ENCODE measurements at places on chromosomes 5 and 9.
A peak's percentile ranks its signal among the peaks of the same experiment; 100 is the strongest.

- no peak for DNase-seq
Observed at GRCh38 chr5:38932854-38933408, 87.1 kb downstream of the OSMR start.

DNA sequence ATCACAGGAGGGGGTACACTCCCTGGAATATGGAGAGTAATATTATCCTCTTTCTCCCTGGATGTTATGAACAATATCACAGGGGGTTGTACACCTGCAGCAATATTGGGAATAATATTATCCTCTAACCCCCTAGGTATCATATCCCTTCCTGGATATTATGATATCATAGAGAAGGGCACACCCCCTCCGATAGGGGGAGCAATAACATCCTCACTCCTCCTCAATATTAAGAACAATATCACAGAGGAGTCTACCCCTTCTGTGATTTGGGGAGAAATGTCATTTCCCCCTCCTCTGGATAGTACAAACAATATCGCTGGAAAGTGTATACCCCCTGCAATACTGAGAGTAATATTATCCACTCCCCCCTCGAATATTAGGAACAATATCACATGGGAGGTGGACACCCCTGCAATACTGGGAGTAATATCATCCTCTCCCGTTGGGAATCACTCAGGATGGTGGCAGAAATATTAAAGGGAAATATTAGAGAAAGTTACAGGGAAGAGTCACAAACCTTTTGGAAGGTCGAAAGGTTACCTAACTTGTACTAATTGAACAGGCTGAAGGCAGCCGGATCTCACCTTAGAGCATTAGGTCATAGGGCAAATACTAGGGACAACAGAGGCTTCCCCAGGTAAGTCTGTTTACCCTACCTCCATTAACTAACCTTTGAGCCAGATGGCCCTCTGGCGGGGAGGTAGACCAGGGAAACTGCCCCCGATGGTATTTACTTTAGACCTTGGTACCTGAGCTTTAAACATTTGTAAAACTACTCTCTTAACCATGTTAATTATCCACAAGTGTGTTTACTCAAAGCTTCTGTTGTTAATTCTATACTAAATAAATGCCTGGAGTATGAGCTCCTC is 57.5 kb upstream of the FREM1 start:
- no peak for DNase-seq

- no peak for DNase-seq
Observed at GRCh38 chr9:34276772-34277171, 52.3 kb downstream of the KIF24 start.

DNA sequence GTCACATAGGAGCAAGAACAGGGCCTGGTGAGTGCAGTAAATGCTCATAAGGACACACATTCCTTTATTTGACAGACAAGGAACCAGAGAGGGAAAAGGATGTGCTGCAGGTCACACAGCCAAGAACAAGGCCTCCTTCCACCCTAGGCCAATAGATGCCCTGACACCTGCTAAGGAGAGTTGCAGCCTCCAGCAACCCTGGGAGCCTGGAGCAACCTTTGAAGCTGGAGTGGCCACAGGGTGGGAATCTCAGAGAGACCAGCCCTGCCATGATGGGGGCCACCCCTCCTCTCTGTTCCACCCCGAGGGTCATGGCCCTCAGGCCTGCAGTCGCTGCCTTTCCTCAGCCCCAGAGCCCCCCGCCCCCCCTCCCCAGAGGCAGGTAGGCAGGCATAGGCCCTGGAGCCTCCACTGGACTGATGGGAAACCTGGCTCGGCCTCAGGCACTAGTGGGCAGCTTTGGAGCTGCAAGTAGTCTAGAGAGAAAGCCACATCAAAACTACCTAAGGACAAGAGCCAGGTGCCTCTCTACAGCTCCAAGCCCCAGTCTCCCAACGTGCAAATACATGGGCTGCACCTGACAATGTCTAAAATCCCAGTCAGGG is 116.1 kb upstream of the SPOCK1 start:
- no peak for DNase-seq

GRCh38 chr9:95336281-95336680 is 18.8 kb upstream of the FANCC start:
- no peak for DNase-seq

DNA sequence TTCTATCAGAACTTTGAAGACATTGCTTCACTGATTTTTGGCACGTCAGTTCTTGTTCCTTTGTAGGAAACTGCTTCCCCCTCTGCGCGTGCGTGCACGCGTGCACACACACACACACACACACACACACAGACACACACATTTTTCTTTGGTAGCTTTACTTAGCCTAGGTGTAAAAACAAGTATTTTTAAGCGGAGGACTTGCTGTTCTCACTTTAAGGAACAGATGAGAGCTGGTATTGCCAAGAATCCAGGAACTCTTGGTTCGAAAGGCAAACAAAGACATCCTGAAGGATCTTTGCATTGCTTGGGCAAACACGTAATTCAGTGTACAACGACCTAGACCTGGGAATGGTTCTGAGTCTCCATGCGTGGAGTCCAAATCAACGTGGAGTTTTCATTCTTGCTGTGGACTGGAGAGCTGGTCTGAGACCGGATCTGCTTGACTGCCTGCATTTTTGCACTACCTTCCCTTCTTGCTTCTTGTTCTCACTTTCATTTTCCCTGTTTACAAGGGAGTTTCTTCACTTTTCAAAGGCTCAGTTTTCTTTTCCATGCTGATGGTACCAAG is 8.2 kb downstream of the TMEM268 start:
- no peak for DNase-seq

- no peak for DNase-seq
Observed at GRCh38 chr9:15572200-15572770, 19.4 kb downstream of the CCDC171 start.

GRCh38 chr9:13035822-13036221 is 243.7 kb downstream of the MPDZ start:
- DNase-seq: no peak

GRCh38 chr9:81498576-81498975 is 190.8 kb downstream of the TLE1 start:
- no peak for DNase-seq

DNA sequence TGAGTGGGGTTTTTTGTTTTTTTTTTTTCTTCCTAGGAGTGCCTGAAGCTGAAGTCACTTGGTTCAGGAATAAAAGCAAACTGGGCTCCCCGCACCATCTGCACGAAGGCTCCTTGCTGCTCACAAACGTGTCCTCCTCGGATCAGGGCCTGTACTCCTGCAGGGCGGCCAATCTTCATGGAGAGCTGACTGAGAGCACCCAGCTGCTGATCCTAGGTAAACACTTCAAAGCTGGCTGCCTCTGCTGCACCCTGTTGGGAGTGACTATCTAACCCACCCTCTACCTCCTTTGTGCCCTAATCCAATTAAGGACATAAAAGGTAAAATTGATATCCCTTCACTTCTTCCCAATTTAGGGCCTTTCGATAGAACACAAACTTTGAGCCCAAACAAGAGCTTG is 206.8 kb downstream of the SAXO1 start:
- no peak for DNase-seq

GRCh38 chr9:121640076-121640475 is 11.4 kb upstream of the DAB2IP start:
- DNase-seq: no peak

- DNase-seq: no peak
Observed at GRCh38 chr5:96288845-96289185, 144.2 kb downstream of the PCSK1 start.

DNA sequence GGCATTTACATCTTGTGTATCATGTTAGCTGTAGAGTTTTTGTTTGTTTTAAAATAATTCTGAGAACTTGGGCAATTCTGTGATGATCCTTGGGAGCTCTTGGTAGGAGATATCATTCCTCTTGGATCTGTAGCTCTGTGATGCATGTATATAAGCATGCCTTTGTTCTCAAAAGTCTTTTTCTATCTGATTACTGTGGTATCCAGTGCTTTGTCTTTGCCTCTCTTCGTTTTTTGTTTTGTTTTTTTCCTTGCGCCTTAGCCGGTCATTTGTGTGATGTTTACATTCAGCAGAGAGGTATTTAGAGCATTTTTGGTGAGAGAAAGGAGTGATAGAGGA is 110.0 kb downstream of the PAM start:
- DNase-seq: no peak

GRCh38 chr9:123347289-123348060 is 8.5 kb upstream of the CRB2 start:
- no peak for DNase-seq

GRCh38 chr5:103385722-103386121 is 127.2 kb downstream of the MACIR start:
- no peak for DNase-seq

- DNase-seq: no peak
Observed at GRCh38 chr5:116571568-116572349, 2.9 kb downstream of the SEMA6A start.

DNA sequence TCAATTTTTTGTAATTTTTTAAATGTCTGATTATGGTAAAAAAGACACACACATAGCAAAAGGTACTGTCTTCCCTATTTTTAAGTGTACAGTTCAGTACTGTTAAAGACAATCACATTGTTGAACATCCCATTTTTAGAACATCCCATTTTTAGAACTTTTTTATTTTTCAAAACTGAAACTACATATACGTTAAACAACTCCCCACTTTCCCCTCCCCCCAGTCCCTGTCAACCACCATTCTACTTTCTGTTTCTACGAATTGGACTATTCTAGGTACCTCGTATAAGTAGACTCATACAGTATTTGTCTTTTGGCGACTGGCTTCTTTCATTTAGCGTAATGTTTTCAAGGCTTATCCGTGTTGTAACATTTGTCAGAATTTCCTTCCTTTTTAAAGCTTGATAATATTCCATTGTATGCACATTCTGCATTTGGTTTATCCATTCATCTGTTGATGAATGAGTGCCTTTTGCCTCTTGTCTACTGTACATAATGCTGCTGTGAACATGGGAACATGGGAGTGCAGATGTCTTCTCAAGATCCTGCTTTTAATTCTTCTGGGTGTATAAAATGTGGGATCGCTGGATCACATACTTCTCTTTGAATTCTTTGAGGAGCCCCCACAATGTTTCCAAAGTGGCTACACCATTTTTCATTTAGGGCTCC is 154.0 kb downstream of the PIK3R1 start:
- DNase-seq: peak; percentile 31

DNA sequence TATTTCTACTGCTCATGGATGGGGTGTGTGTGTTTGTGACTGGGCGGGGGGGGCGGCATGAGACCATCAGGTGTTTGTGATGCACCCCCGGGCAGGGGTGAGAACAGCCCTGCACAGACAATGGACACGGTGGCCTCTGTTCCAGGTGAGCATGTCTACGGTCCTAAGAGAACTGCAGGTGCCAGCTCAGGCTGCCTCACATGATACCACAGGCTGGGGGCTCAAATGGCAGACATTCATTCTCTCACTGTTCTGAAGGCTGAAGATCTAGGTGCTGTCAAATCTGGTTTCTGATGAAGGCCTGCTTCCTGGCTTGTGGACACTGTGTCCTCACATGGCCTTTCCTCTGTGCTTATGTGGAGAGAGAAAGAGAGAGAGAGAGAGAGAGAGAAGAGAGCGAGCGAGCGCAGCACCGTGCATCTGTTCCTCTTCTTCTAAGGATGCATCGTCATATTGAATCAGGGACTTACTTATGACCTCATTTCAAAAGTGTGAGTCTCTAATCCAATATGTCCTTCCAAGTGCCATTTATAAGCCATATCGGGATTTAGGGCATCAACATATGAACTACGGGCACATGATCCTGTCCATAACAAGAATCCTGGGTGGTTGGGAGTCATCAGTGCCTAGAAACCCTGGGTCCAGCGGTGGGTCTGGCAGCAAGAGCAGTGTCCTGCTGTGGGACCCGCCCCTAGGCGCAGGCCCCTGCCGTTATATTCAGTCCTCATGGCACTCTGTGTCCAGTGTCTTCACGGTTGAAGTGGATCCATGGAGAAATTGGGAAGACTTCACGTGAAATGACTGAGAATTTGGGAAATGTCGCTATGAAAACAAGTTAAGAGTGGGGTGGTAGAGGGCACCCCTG is 42.5 kb downstream of the NXNL2 start:
- no peak for DNase-seq

DNA sequence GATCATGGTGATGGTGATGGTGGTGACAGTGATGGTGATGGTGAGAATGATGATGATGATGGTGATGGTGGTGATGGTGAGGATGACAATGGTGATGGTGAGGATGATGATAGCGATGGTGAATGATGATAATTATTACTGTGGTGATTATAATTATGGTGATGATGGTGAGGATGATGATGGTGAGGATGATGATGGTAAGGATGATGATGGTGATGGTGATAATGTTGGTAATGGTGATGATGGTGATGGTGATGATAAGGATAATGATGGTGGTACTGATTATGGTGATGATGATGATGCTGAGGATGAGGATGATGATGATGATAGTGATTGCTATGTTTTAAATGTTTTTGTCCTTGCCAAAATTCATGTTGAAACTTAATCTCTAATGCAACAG is 37.3 kb upstream of the HRH2 start:
- no peak for DNase-seq

DNA sequence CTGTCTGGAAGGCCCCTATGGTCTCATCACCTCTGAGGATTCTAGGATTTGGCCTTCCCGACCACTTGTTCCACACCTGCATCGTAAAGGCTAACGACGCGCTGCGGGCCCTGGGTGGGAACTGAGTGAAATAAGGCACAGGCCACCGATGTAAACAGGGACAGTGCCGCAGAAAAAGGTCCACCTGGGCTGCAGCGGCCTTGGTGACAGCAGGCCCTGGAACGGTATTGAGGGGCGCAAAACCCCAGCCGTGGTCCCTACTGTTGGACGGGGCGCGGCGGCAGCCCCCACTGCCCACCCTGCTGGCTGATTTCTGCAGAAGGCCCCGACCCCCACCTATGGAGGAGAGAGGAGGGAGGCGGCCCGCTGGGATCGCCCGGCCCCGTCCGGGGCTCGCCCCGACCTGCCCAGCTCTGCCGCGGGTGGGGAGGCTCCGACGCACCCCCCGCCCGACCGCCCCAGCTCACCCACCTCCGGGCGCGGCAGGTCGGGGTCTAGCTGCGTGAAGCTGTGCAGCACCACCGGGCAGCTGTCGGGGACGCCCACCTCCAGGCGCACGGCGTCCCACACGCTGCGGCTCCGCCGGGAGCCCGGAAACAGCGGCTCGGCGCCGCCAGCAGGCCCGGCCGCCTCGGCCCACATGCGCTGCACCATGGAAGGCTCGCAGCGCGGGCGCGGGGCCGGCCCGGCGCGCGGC is 391 bp downstream of the RALGDS start:
- DNase-seq: no peak

DNA sequence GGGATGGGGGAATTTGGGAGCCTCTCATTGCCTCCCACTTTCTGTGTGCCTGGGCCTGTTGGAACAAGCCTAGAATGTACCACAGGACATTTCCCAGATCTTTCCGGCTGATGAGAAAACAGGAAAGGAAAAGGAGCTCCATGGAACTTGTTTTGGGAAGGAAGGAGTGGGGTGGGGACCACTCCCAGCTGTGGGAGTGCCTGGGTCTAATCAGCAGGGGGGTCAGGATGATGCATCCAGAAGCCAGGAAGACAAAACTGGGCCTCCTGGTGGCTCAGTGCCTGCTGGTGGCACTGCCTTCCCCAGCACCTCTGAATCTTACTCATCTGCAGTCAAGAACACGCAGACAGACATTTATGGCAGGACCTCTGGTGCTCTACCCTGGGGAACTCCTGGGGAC is 2.8 kb downstream of the SMIM33 start:
- no peak for DNase-seq

- no peak for DNase-seq
Observed at GRCh38 chr9:110076894-110077725, 130.8 kb downstream of the C9orf152 start.

GRCh38 chr5:3091040-3091774 is 339.7 kb upstream of the IRX2 start:
- DNase-seq: no peak

Measured in stimulated activated naive CD4-positive, alpha-beta T cell treated with Interleukin-2 at 50 U/mL for 16 hours (primary cell).